Esophagus mucosa (tissue), 1 donor: ENCODE measurements at places on chromosomes 6 and 20.

DNA sequence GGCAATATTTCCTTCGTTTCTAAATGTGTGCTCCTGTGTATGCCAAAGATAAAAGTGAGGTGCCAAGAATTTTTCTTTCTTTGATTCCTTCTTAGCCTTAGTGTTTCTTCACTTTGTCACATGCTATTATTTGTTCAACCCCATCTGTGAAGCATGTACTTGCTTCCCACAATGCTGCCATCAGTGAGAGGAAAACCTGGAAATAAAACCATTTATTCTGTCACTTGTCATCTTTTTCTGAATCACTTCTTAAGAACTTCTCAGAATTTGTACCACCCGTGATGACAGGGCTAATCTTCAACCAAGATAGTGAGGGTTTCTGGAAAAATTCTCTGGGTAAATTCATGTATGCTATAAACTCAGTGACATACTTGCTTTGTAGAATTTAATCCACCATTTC is 450.1 kb downstream of the COL12A1 start:
- no peak for ATAC-seq

GRCh38 chr20:56687061-56687460 is 58.0 kb downstream of the TFAP2C start:
- ATAC-seq = no peak

DNA sequence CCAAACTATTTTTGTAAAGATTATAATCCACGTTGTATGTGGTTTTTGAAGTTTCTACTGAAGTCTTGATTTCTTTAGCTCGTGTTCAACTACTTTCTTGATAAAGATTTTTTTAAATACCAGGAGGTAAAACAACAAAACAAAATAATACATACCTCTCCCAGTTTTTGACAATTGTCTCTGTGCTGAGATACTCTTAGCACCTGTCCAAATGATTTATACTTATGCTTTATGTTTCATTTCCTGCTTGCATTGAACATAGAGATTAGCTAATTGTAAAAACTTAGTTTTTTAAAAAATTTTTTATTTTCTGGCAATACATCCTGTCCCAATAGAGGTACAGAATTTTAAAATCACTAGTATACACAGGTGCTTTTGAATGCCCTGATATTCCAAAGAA is 506.9 kb upstream of the ADGRB3 start:
- ATAC-seq = no peak

DNA sequence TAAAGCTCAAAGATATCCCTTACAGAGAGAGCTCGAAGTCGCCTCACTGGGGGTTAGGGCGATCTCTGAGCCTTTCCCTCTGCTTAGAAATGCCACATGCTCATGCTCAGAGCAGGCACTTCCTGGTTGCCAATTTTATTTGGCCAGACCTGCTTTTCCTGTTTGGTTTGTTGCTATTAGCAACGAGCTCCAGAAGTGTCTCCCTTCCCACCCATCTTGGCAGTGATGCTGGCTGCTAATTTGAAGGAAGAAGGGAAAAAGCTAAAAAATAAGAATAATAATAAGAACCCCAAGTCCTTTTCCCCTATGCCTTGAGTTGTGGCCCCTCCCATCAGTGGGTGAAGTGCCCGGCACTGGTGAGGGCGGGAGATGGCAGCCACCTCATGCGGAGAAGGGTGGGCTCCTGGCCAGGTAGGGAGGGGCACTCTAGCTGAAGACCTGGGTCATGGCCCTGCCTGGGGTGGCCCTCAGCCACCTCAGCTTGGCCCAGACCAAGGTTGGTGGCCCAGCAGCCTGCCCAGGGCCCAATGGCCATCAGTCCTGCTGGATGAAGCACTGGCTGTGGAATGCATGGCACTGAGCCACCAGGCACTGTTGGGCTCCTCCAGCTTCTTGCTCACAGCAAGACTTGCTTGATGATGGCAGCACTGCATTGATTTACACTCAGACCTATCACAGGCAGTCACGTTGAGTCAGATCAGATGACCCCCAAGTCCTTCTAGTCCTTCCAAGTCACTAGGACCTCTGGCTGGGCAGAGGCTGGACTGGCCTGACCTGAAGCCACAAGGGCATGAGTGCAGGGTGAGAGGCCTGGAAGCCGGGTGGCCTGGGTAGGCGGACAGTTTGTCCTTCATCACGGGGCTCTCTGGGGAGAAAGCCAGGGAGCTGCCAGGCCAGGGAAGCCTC is 79.0 kb downstream of the SYNJ2 start:
- ATAC-seq = peak; percentile 83

DNA sequence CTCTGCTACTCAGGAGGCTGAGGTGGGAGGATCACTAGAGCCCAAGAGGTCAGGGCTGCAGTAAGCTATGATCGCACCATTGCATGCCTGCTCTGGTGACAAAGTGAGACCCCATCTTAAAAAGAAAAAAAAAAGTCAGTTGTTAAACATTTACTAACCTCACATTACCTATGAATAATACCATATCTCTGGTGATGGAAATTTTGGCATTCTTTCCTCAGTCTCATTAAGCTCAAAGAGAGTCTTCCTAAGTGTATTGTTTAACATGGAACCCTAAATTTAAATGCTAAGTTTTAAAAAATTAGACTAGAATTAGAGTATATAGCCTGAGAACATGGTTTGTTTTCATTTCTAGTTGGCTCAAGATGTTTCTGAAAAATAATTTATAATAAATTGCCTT is 11.3 kb upstream of the BFSP1 start:
- no peak for ATAC-seq

DNA sequence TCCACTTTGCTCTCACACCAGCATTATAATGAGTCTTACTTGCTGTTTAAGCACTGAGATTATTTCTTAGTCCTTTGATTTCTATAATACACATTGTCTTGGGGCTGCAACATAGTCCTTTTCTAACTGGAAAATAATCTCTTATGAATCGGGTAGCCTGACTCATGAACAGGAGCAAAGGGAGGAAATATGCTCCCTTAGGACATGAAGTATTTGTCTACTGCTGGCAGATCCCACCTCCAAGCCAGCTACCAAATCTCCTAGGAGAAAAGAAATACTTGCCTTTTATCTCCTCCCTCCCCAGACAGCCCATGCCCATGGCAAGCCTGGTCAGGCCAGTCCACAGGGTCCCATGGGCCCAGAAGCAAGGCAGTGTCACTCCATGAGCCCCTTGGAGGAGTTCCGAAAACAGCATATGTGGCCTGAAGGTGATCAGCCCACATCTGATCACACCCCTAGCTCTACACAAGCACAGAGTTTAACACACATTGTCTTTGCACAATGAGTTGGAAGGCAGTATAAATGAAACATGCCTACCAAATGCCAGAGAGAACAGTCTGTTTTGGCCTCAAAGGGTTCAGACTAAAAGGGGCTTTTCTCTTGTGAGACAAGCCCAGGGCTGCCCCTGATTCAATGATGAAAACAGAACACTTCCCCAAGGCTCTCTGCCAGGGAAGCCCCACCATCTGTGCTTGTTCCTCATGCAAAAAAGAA is 37.1 kb upstream of the SLC4A11 start:
- no peak for ATAC-seq

DNA sequence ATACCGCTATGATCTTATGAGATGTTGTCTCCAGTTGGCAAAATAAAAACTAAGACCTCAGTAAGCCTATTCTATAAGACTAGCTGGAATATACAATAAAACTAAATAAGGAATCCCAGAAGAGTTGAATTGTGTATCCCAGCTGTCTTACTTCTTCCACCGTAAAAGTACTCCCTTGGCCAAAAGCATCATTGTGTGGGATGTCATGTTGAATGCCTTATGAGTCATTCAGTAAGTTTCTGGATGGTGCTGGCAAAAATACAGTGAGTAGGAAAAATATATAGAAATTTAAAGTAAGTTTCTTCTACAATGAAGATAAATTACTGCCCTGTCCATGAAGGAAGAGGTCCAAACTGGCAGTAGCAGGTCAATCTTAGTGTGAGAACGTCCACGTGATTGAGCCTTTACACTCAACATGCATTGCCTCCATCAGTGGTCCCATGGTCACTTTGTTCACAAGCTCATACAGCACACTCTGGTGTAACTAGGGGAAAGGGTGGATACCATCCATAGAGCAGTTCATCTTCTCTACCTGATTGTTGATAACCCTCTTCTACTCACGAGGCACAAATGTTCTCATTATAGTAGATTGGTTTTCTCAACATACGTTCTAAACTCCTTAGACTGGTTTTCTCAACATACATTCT is 13.7 kb upstream of the ZNF318 start:
- ATAC-seq = peak; percentile 8

GRCh38 chr6:82216549-82216948 is 31.0 kb downstream of the IBTK start:
- no peak for ATAC-seq

DNA sequence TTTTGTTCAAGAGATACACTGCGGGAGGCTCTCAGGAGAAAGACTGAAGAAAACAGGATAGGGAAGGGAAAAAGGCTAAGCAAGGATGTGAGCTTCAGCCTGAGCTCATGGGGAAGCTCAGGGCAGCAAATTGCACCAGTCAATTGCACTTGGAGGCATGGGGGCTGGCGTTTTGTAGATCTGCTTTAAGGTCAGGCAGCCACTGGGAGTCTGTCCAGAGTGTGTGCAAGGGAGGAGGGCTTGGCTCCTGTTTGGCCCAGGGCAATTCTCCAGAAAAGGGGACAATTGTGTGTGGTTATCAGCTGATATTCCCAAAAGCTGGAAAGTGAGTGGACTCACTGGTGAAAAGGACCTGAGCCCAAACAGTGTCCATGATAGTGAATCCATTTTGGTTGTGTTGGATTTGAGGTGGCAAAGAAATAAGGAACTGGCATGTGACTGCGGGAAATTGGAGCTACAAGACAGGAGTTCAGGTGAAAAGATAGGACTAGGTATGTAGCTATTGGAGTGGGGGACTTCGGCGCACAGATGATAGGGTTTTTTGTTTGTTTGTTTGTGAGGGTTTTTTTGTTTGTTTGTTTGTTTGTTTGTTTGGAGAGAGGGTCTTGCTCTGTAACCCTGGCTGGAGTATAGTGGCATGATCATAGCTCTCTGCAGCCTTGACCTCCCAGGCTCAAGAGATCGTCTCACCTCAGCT is 22.3 kb upstream of the IER3 start:
- no peak for ATAC-seq

- ATAC-seq = no peak
Observed at GRCh38 chr6:16993396-16993795, 108.5 kb upstream of the STMND1 start.

DNA sequence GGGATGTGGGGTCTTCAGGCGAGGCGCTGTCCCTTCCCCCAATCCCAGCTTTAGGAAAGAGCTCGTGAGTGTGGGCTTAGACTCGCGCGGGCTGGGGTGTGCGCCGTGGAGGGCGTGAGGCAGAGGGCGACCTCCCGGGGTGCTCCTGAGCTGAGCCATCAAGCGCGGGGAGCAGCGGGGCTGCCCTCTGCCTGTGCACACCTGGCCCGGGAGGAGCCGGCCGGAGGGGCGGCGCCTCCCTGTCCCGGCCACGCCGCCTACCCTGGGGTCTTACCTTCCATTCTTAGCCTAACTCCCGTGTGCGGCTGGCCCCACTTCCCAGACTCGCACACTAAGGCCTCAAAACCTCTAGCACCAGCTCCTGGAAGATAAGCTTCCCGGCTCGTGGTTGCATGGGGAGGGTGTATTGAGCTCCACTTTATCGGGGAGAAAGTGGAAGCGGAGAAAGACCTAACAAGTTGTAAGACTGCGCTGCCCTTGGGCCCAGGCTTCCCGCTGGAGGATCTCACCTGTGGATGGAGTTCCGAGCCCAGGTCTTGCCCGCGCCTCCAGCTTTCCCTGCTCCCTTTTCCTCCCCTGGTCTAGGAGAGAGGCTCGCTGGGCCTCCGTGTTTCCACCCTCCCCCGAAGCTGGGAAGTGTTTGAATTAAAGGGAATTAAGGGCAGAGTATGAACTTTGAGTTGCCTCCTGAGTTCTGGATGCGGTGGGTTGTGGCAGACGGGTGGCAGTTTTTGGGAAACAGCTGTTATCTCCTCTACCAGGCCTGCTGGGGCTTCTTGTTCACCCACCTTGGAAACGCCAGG is 1.2 kb downstream of the DNMT3B start:
- peak; percentile 18 for ATAC-seq

- peak; percentile 45 for ATAC-seq
Observed at GRCh38 chr6:57283106-57283505, 34.3 kb upstream of the PRIM2 start.

DNA sequence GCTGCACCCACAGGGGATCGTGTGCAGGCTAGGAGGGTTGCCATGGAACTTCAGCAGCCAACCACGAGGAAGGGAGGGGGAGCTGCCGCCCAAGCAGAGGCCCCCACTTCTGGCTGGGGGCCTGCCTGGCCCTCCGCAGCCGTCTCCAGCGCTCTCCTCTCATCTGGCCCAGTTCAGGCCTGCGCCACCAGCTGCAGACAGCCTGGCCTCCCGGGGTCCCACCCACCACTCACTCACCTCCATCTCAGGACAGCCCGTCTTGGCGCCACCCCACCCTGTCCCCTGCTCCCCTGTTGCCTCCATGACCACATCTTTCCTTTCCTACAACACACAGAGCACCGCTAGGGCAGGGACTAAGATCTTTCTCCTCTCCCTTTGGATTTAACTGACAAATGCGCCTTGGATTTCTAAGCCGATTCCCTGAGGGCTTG is 98.7 kb downstream of the ANKRD60 start:
- no peak for ATAC-seq

GRCh38 chr6:161333410-161333809 is 59.5 kb upstream of the AGPAT4 start:
- ATAC-seq = no peak

GRCh38 chr6:165999279-165999678 is 168.4 kb downstream of the TBXT start:
- ATAC-seq = no peak

- no peak for ATAC-seq
Observed at GRCh38 chr6:149459761-149460160, 25.1 kb downstream of the ZC3H12D start.

DNA sequence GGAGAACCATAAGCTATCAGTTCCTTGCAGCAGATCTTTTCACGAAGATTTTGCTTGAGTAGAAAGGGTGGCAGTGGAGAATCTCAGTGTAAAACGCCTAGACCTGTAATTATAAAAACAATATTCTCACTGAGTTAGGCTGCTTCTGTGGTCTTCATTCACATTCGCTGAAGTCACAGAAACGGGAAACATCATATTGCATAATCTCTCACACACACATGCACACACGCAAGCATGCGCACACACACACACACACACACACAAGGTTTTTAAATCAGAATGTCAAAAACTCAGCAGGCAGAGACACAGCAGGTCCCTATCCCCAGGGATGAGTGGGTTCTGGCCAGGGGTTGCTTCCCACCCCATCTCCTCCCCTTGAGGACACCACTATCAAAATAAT is 175.5 kb downstream of the ATXN1 start:
- ATAC-seq = no peak

DNA sequence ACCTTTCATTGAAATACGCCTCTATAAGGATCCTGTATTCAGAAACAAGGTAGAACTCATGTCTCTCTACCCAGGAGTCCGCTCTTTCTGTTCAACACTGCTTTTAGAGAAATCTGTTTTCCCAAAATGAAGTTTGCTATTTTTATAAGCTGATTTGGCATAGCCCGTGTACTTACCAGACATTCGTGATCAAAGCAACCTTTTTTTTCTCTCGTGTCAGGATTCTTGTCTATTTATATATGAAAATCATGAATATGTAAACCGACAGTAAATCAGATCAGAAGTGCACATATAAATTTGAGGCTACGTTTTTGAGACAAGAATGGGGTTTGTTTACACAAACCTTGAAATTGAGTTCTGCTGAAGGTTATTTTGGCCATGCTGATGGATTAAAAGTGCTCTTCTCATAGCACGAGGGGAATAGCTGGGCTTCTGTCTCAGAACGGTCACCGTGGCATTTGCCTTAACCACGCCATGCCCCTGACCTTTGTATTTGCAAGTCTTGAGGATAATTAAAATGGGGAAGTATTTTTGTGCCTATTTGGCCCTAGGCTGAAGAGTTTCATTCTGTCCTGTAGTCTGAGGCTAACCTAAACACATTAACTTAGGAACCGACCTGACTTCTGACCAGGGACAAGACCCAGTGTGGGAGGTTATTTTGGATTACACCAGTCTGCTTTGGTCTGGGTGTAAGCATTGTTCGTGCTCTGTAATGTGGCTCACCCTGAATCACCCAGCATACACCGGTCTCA is 118.6 kb downstream of the MAP3K4 start:
- no peak for ATAC-seq
